Activated CD4-positive, alpha-beta T cell treated with anti-CD3 and anti-CD28 coated beads, Interleukin-2, Interleukin-4, amounts not matched to agents 100 ng/mL and 50 ng/mL, durations not matched to agents 16 hours and 8 hours (primary cell): ENCODE measurements at places on chromosomes 7 and 10.

GRCh38 chr10:103766751-103767505, 88.4 kb downstream of the SH3PXD2A start:
- DNase-seq, result no peak

- DNase-seq, result no peak
Measured at GRCh38 chr7:24483804-24484203, 89.4 kb upstream of the PALS2 start.

GRCh38 chr7:47720141-47720906, 138.4 kb upstream of the TNS3 start:
- no peak for DNase-seq

DNA sequence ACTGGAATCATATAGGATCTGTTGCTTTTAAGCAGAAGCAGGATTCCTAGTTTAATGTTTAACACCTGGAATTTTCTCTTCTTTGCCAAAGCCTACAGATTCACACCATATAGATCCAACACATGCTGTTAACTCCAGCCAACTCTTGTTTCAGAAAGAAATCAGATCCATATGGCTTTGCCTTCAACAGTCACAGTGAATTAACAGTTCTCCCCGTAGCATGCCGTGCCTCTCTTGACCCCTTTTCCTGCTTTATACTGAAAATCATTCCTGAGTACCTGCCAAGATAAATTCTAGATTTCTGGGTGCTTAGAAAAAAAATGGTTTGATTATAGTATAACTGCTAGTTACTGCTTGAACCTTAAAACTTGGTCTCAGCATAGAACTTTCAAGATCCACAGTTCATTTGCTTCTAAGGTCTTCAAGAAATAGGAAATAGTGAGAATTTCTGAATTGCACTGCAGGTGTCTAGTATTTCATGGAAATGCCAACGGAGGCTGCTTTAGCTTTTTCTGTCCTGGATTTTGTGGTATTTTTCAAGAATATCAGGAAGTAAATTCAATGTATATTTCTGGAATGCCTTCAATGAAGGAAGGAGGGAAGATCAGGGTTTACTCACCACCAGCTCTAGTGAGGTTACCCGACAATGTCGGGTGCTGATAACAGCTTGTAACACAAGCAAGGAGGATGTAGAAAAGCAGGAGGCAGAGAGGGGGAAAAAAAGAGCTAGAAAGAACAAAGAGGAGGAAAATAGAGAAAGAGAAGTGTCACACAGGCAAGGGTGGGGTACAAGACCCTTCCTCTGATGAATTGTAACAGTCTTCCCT, 6.6 kb downstream of the AASS start:
- no peak for DNase-seq

GRCh38 chr10:97332591-97333350, 1.8 kb downstream of the FRAT2 start:
- DNase-seq, result no peak

GRCh38 chr10:43365001-43365400, 6.4 kb upstream of the FXYD4 start:
- no peak for DNase-seq

DNA sequence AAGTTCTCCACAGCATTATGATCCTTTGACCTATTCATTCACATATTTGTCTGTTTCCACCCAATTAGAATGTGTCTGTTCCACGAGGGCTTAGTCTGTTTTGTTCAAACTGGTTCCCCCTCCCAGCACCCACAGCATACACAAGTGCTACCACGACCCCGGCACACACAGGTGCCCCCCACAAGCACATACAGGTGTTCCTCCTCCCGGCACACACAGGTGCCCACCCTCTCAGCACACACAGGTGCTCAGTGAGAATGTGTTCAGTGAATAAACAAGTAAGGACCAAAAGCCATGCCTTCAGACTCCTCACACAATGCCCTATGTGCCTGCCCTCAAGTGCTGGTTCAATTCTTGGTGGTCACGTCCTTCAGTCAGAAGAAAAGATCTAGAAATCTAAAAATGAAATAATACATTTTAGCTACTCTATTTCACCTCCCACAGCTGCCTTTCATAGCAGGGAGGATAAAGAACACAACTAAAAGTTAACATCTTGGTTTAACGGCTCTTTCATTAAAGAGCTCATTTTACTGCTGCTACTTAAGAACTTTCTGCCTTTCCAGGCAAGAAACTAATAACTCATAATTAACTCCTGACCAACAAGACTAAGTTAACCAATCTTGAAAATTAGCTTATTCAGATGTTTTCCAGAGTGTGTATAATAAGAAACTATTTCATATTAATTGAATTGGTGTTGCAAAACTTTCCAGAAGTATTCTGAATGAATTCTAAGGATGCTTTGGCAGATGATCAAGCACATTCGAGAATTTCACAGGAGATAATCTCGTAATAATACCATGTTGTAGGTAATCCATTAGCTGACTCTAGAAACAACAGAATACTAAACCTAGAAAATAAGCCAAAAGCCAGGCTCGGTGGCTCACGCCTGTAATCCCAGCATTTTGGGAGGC, 2.3 kb downstream of the DNMBP start:
- DNase-seq, result no peak
